ENCODE measurements at places on chromosomes 13 and 19. TPM values are rescaled to one million over a fixed set of nuclear protein-coding genes. Genes with fewer than 3 reads are reported as not detected.

ATP4A gene
- total RNA-seq: not detected

MAST1 gene
- total RNA-seq: 0.13 TPM

FAM216B gene
- total RNA-seq: not detected

SLC25A41 gene
- total RNA-seq: not detected

UNC13A gene
- 10.2 TPM for total RNA-seq

ZNF738 gene
- 3.2 TPM for total RNA-seq

CEACAM7 gene
- total RNA-seq: not detected

CGB2 gene
- total RNA-seq: not detected

KLK15 gene
- total RNA-seq: not detected

BRCA2 gene
- 6.2 TPM for total RNA-seq

ZNF844 gene
- 9.8 TPM for total RNA-seq

SMIM44 gene
- not detected for total RNA-seq

ZNF665 gene
- 4.1 TPM for total RNA-seq

PEAK3 gene
- total RNA-seq: not detected

CABP5 gene
- total RNA-seq: not detected

ZNF266 gene
- 7.3 TPM for total RNA-seq

ELSPBP1 gene
- total RNA-seq: not detected

SIGLEC10 gene
- not detected for total RNA-seq

SPC24 gene
- total RNA-seq: 69.1 TPM

WDR18 gene
- 49.3 TPM for total RNA-seq

SIGLEC8 gene
- total RNA-seq: not detected
